HFFc6 (cell line): ENCODE measurements at places on chromosomes 6 and 20. TPM values are rescaled to one million over a fixed set of nuclear protein-coding genes. Genes with fewer than 3 reads are reported as not detected.

DNA sequence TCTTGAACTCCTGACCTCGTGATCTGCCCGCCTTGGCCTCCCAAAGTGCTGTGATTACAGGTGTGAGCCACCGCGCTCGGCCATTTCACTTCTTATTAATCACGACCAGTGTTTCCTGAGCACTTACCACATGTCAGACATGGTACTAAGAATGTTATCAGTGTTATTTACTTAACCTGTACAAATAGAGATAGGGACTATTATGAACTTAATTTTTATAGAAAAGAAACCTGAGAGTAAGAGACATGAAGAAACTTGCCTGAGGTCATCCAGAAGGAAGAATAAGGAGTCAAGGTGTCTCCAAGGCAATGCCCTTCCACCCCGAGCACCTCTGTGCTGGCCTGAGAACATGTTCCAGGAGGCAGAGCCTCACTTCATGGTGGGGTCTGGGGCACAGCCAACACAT, 29.3 kb upstream of the EZR start:
- peaks cover 21% of the 10 kb centered on the region for H3K4me1 ChIP-seq
- no peak overlapping the region; the same call in none of the 2 replicates for H3K27ac ChIP-seq
- H3K36me3 ChIP-seq = no peaks in the 10 kb centered on the region
- no peak for DNase-seq

DNA sequence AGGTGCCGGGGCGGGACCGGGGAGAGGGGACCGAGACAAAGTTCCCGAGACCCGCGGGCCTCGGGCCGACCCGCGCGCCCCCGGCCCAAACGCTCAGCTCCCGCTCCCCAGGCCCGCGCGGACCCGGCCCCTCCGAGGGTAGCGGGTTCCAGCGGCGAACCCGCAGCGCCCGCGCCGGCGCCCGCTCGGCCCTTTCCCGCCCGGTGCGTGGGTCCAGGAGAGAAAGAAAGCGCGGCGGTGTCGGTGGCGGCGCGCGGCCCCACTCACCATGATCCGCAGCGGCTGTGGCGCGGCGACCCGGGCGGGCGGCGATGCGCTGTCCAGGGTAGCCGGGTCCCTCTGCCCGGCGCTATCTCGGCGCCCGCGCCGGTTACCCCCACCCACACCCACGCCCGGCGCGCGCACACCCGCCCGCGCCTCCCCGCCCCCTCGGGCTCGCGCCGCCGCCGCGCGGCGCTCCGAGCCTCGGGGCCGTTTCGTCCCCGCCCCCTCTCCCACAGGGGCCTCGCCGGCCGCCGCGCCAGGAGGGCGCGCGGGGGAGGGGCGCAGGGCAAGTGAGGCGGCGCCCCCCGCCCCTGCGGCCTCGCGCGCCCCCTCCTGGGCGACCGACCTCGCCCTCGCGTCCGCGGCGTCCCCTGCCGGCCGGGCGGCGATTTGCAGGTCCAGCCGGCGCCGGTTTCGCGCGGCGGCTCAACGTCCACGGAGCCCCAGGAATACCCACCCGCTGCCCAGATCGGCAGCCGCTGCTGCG, at the start of gene ELOVL2:
Gene ELOVL2 (minus strand): TSS at position 345 of the 751 bp plus-strand sequence. CDS start 75 bp downstream, at position 270.
- H3K27me3 ChIP-seq = peaks cover 19% of the 10 kb centered on the region
- peaks cover 9% of the 10 kb centered on the region; the same call in 1 of the 2 replicates for H3K4me1 ChIP-seq
- DNase-seq = peak; percentile 2
- no peaks in the 10 kb centered on the region for H3K36me3 ChIP-seq
- peak within 1 kb of the TSS; percentile 76 for H3K4me3 ChIP-seq

Gene CALHM4
- total RNA-seq = 0.31 TPM in 1 of 3 replicates, not detected in the others

GRCh38 chr6:30824698-30825097, 59.6 kb upstream of the DDR1 start:
- H3K36me3 ChIP-seq = no peaks in the 10 kb centered on the region
- H3K27ac ChIP-seq = no peak overlapping the region
- no peak overlapping the region for H3K4me3 ChIP-seq
- no peak for DNase-seq
- peaks cover 69% of the 10 kb centered on the region for H3K4me1 ChIP-seq

GRCh38 chr6:117919775-117920729, 13.0 kb downstream of the SLC35F1 start:
- no peak for DNase-seq
- no peak overlapping the region for H3K4me3 ChIP-seq
- no peak overlapping the region for H3K27ac ChIP-seq
- H3K36me3 ChIP-seq = no peaks in the 10 kb centered on the region
- H3K4me1 ChIP-seq = no peaks in the 10 kb centered on the region
- H3K27me3 ChIP-seq = no peaks in the 10 kb centered on the region

DNA sequence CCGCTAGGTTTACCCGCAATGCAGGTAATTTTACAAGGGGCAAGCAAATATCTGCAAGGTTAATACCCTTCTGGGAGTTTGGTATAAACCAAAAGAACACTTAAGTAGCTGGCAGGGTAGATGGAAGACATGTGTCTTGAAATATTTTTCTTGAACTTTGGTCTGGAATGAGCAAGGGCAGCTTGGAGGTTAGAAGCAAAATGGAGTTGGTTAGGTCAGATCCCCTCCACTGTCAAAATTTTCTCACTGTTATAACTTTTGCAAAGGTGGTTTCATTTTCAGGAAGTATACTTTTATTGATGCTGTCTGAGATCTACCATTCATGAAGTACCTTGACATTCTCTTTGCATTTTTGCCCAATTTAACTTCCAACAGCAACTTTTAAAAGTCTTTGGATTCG, 13.3 kb upstream of the KIAA1586 start:
- no peaks in the 10 kb centered on the region for H3K36me3 ChIP-seq
- H3K27me3 ChIP-seq = peaks cover 2% of the 10 kb centered on the region; the same call in 1 of the 2 replicates

- no peaks in the 10 kb centered on the region for H3K4me1 ChIP-seq
- no peak for DNase-seq
- no peaks in the 10 kb centered on the region for H3K27me3 ChIP-seq
- H3K36me3 ChIP-seq = no peaks in the 10 kb centered on the region
- H3K27ac ChIP-seq = no peak overlapping the region
- H3K4me3 ChIP-seq = no peak overlapping the region
These were observed 138.7 kb downstream of the MACROD2 start for GRCh38 chr20:14134004-14134403.

GRCh38 chr6:168333491-168333890, 13.9 kb upstream of the DACT2 start:
- H3K4me3 ChIP-seq = no peak overlapping the region
- H3K27me3 ChIP-seq = peaks cover 2% of the 10 kb centered on the region; the same call in 1 of the 2 replicates
- DNase-seq = no peak

Gene BTNL2
- not detected in 3 replicates for total RNA-seq

DNA sequence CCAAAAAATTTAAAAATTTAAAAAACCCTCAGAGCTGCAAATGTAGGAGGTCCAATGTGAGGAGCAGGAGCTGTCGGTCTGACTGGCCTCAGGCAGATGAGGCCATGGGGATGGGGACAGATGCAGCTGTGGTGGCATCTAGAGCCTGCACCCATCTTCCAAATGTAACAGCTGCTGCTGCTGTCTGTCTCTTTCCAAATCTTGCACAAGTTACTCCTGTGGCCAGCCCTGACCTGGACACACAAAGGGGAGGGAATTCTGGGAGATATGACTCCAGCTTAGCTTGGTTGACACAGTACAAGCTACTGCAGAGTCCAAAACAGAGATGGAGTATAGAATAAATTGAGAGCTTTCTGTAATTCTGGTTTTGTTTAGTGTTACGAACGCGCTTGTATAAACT, 115.2 kb downstream of the PRND start:
- peaks cover 41% of the 10 kb centered on the region for H3K27me3 ChIP-seq
- H3K4me3 ChIP-seq = no peak overlapping the region
- no peaks in the 10 kb centered on the region for H3K36me3 ChIP-seq
- no peak for DNase-seq
- no peak overlapping the region for H3K27ac ChIP-seq

DNA sequence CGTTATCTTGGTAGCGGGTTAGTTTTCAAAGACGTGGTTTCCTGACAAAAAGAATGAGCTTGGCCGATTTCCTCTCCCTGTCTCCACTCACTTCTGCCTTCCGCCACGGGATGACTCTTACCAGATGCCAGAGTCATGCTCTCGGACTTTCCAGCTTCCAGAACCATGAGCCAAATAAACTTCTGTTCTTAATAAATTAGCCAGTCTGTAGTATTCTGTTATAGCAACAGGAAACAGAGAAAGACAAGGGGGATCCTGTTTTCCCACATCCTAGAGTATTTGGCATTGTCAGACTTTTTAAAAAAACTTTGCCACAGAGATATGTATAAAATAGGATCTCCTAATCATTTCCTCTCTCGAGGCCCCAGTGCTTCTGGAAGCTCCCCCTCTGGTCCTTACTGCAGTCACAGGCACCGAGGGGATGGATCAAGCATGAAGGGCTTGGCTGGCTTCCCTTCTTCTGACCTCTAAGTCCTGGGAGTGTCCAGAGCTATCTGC, 84.9 kb upstream of the NAA20 start:
- DNase-seq = peak; percentile 81
- peaks cover 32% of the 10 kb centered on the region for H3K4me1 ChIP-seq
- H3K36me3 ChIP-seq = 0 out of 2 replicates have a peak, but pooled peaks cover 5% of the 10 kb centered on the region

DNA sequence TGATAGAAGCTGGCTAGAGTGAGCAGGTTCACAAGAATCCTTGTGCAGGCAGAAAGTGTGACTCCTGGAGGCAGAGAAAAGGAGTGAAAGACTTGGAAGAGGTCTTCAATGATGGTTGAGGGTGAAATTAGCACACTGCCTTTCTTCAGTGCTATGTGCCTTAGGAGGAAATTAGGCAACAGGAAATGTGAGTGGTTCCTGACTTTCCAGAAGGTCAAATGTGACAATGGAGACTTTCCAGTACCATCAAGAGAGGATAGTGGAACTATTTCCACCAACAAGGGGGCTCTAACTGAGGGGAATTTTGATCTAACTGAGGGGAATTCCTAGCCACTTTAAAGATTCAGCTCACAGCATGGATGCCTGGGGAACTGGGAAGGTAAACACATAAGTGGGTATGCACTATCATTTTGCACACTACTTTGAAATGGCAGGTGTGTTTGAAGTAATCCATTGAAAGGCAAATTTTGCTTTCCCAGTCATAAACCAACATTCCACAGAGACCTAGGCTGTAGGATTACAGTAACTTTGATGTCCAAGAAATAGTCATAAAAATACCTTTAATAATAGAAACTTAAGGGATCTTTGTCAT, 90.0 kb downstream of the PERP start:
- H3K36me3 ChIP-seq = no peaks in the 10 kb centered on the region
- no peaks in the 10 kb centered on the region for H3K4me1 ChIP-seq
- H3K4me3 ChIP-seq = no peak overlapping the region
- no peak overlapping the region for H3K27ac ChIP-seq

- no peak overlapping the region for H3K4me3 ChIP-seq
- H3K27ac ChIP-seq = peak overlapping the region; percentile 57
- peaks cover 42% of the 10 kb centered on the region for H3K4me1 ChIP-seq
- peaks cover 33% of the 10 kb centered on the region for H3K36me3 ChIP-seq
- no peak for DNase-seq
These were observed 28.9 kb downstream of the SNX5 start for GRCh38 chr20:17939622-17940223.

GRCh38 chr20:33569802-33570391, 80.0 kb downstream of the CBFA2T2 start:
- DNase-seq = no peak
- no peaks in the 10 kb centered on the region for H3K36me3 ChIP-seq
- H3K27ac ChIP-seq = no peak overlapping the region

GRCh38 chr6:37785002-37785662, 34.4 kb upstream of the ZFAND3 start:
- peaks cover 39% of the 10 kb centered on the region for H3K4me1 ChIP-seq
- H3K27ac ChIP-seq = no peak overlapping the region
- H3K36me3 ChIP-seq = no peaks in the 10 kb centered on the region
- H3K4me3 ChIP-seq = no peak overlapping the region; the same call in 1 of the 2 replicates

- H3K27ac ChIP-seq = no peak overlapping the region
- H3K36me3 ChIP-seq = no peaks in the 10 kb centered on the region
- H3K4me1 ChIP-seq = peaks cover 10% of the 10 kb centered on the region
- peaks cover 3% of the 10 kb centered on the region; the same call in 1 of the 2 replicates for H3K27me3 ChIP-seq
These were observed 35.0 kb downstream of the SYTL3 start for GRCh38 chr6:158684745-158685324.

DNA sequence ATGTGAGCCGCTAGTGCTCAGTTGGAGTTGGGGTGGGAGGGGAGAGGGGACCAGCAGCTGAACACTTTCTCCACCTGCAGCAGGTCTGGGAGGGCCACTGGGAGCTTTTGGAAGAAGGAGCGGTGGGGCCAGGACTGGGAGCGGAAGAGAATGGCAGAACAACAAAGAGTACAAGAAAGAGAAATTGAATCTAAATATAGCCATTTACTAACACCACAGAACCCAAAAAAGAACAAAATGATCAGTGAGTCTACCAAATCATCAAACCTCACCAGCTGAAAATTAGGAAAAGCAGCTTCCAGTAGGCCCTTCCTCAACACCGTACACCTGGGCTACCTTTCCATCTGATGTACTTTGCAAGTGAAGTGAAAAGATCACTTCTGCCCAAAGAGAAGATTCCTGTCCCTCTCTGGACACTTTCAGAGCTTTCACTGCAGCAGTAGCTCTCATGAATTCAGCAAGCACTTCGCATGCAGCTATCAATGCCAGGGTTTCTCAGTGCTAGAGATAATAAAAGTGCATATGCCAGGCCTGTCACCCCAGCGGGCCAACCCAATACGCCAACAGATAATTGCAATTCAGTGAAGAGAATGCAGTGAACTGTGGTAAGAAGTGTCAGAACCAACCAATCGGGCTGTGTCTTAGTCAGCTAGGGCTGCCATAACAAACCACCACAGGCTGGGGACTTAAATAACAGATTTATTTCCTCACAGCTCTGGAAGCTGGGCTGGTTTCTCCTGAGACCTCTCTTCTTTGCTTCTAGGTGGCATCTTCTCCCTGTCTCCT, 597 bp downstream of the LY86 start:
- no peaks in the 10 kb centered on the region for H3K4me1 ChIP-seq
- H3K36me3 ChIP-seq = no peaks in the 10 kb centered on the region
- DNase-seq = no peak
- no peaks in the 10 kb centered on the region for H3K27me3 ChIP-seq
- no peak overlapping the region for H3K27ac ChIP-seq
- H3K4me3 ChIP-seq = no peak overlapping the region

- H3K4me1 ChIP-seq = peaks cover 17% of the 10 kb centered on the region
- no peak overlapping the region for H3K27ac ChIP-seq
- no peak for DNase-seq
These were observed 41.1 kb downstream of the EPM2A start for GRCh38 chr6:145694083-145694737.

GRCh38 chr20:63351811-63352591, 9.1 kb downstream of the CHRNA4 start:
- DNase-seq = no peak
- peaks cover 7% of the 10 kb centered on the region for H3K36me3 ChIP-seq
- no peak overlapping the region for H3K4me3 ChIP-seq
- no peak overlapping the region for H3K27ac ChIP-seq
- peaks cover 10% of the 10 kb centered on the region; the same call in 1 of the 2 replicates for H3K27me3 ChIP-seq

Gene BTN1A1
- total RNA-seq = not detected in 3 replicates

DNA sequence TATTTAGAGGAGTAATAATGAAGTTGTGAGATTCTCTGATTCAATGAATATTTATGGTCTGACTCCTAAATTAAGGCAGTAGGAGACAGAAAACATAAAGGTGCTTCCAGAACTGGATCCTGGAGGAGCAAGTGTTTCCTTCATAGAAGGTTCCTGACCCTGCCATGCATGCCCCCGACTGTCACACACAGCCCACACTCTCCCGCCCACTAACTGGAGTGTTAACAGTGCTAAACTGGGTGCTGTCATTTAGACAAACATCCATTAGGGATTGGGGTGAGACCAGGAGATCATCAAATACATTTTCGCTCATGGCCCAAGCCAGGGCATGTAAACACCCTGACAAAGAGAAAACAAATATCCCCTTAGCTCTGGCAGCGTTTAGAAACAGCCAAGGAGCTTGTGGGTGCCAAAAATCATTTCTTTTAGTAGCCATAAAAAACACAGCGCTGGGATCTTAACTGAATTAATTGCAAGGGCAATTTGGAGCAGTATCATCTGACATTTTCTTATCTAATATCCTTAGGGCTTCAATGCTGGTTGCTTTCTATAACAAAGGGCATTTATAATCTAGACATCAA, 46.8 kb downstream of the INSM1 start:
- no peaks in the 10 kb centered on the region for H3K36me3 ChIP-seq
- peaks cover 13% of the 10 kb centered on the region for H3K27me3 ChIP-seq
- no peak for DNase-seq
- H3K27ac ChIP-seq = no peak overlapping the region
- no peaks in the 10 kb centered on the region for H3K4me1 ChIP-seq

Gene CD93
- not detected in 3 replicates for total RNA-seq
